Heart left ventricle (tissue), 16 donors: ENCODE measurements at places on chromosomes 11 and 22. TPM values are rescaled to one million over a fixed set of nuclear protein-coding genes. Genes with fewer than 3 reads are reported as not detected.

The CPT1B gene
- total RNA-seq, result 429 TPM

The TTC17 gene
- 32.2 TPM for total RNA-seq

- DNase-seq, result no peak
Measured at GRCh38 chr11:117381481-117382387, 54.1 kb downstream of the CEP164 start.

DNA sequence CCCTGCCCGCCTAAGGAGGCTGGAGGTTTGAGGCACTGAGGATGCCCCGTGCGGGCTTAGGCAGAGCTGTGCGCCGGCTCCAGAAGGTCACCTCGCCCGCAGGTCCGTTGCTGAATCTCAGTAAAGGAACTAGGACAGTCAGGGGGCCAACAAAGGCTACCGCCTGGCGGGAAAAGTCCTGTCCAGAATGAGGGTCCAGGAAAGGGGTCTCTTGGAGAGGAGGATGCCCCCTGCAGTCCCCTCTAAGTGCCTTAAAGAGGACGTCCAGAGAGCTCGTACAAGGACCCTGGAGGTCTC, 548 bp downstream of the PVALB start:
- DNase-seq, result no peak

- no peak for DNase-seq
Measured at GRCh38 chr11:10388574-10388973, 66.5 kb upstream of the AMPD3 start.

The LRP4 gene
- 14.9 TPM for total RNA-seq

The RFPL3 gene
- total RNA-seq, result not detected

The RCOR2 gene
- total RNA-seq, result 5.7 TPM

- no peak for DNase-seq
Measured at GRCh38 chr22:21029486-21030025, 2.8 kb downstream of the SLC7A4 start.

The SYT9 gene
- total RNA-seq, result 0.54 TPM

The LRRC55 gene
- total RNA-seq, result 0.21 TPM

DNA sequence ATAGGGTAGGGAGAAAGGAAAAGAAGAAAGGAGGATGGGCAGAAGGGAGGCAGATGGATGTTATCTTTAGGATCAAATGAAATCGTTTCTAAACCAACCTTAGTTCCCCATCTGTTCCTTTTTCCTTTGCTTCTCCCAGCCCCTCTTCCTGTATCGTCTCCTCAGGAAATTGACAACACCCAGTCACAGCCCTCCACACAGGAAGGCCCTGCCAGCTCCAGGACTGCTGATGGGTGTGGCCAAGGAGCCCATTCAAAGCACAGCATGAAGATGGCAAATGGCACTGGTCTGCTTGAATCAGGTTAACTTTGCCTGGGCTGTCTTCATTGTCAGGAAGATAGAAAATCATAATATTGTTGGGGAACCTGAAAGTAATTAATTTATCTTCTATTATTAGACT, 164.8 kb downstream of the C11orf87 start:
- no peak for DNase-seq

DNA sequence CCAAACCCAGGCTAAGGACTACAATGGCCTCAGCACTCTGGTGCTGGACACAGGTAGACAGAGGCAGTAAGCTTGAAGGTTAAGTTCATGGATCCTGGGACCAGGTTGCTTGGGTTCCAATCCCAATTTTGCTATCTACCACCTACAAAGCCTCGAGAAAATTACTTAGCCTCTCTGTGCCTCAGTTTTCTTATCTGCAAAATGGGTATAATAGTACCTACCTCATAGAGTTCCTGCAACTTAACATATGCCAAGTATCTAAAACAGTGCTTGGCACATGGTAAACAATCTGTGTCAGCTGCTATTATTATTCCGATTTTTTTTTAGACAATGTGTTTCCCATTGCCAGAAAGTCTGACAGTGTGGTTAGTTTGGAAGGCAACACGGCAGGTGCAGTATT, 37.5 kb downstream of the SYN3 start:
- DNase-seq, result no peak

DNA sequence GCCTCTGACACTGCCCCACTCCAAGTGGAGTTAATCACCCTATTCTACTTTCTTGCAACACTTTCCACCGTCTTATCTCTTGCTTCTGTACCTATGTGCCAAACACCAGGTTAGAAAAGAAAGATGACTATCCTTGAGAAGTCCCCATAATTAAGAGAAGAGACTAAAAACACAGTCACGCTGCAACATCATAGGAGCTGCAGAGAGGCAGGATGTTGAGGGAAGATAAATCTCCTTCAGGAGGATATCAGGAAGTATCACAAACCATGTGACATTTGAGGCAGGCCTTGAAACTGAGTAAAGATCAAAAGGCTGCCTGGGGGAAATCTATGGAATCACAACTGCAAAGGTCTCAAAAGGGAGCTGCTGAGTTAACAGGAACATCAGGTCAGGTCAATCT, 24.8 kb downstream of the GAB2 start:
- DNase-seq, result no peak

The TRMT112 gene
- 91.0 TPM for total RNA-seq

DNA sequence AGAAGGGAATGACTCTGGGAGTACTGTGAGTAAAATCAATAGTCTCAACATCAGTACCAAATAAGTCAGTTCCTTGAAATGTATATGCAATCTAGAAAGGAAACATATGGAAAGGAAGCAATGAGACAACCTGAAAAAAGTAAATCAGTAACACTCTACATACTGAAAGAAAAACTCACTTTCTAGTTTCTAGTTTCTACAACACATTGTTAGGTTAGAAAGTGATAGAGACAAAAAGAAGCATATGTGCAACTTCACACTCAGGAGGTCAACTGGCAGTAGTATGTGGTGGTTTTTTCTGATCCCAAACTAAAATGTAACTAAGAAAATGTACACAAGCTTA, 156.5 kb upstream of the SOX6 start:
- DNase-seq, result no peak

DNA sequence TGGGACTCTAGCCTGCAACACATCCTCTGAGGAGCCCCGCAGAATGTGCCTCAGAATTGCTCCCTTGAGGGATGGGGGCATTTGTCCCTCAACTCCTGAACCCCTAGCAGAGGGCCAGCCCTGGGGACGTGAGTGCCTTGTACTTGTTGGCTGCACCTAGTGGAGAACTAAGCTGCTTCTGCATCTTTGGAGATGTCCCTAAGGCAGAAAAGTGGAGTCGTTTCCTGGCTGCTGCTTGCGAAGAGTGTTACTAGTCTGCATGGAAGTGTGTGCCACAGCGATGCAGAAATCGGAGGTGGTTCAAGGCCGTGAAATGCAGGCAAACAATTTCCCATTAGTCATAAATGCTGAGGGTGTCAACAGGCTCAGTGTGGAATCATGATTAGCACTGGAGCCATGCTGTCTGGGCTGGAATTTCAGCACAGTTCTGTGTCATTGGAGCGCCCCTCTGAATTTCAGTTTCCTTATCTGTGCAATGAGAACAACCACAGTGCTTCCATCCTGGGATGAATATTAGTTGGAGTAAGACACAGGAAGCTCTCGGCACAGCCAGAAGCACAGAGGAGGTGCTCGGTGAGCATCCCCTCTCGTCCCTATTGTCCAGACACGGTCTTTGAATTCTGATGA, 56.5 kb downstream of the MIAT start:
- no peak for DNase-seq

The CCDC116 gene
- total RNA-seq, result 1.3 TPM

The CDHR5 gene
- total RNA-seq, result not detected

DNA sequence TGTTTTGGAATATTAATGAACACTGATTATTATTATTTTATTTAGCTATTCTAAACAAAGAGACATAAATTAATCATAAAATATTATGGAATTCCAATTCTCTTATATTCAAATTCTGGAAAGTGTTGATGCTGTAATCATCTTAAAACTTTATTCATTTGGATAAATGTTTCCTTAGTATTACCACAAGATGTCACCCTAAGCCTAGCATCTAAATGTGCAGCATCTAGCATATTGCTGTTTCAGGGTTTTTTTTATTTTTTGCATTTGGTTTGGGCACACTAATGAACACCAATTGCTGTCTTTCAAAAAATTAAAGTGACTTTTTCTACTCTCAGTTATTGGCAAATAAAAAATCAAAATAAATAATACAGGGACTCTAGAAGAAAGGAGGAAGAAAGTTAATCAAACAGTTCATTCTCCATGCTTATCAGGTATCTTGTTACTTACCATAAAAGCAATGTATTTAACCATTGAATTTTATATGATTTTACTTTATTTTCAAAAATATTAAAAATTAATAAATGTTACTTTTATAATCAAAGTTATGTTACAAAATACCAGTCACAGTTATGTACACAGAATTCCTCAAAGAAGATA, 31.8 kb downstream of the DLG2 start:
- DNase-seq, result no peak

DNA sequence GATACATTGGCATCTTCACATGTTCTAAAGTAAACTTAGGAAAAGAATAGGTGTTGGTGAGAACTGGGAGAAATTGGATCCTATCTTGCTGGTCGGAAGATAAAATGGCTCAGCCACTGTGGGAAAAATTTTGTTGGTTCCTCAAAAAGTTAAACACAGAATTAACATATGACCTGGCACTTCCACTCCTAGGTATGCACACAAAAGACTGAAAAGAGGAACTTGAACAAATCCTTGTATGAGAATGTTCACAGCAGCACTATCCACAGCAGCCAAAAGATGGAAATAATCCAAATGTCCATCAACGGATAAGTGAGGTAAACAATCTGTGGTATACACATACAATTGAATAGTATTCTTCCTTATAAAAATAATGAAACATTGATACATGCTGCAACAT, 4.8 kb upstream of the TPH1 start:
- DNase-seq, result no peak

- peak; percentile 92 for DNase-seq
Measured at GRCh38 chr11:65558002-65558929, at the start of gene LTBP3. LTBP3 (minus strand) TSS chr11:65558359; CDS start chr11:65557959, 400 bp downstream.

DNA sequence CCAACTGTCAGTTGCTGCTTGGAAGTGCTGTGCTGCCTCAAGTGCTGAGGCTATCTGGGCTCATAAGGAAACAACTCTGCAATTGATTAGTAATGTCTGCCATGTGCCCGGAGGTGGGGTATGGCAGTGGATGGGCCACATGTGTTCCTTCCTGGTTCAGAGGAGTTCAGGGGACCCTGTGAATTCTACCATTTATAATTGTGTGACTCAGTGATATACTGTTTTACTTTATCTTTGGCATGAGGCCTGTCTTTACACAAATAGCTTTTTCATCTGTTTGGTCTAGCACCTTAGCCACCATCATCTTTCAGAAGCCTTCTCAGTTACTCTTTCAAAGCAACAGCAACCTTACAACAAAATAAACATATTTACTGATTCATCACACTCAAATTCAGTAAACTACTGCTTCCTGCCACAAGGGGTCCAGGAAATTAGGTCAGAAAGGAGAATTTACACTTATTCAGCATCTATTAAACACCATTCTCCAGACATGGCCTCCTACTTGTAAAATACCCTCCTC, 20.9 kb downstream of the DKK3 start:
- DNase-seq, result no peak

The KCNJ1 gene
- total RNA-seq, result not detected

- DNase-seq, result no peak
Measured at GRCh38 chr22:27199354-27199753, 542.0 kb downstream of the MIAT start.

GRCh38 chr11:79694368-79694767, 253.5 kb upstream of the TENM4 start:
- no peak for DNase-seq

- DNase-seq, result peak; percentile 92
Measured at GRCh38 chr22:24247564-24248344, 2.9 kb upstream of the GGT5 start.

DNA sequence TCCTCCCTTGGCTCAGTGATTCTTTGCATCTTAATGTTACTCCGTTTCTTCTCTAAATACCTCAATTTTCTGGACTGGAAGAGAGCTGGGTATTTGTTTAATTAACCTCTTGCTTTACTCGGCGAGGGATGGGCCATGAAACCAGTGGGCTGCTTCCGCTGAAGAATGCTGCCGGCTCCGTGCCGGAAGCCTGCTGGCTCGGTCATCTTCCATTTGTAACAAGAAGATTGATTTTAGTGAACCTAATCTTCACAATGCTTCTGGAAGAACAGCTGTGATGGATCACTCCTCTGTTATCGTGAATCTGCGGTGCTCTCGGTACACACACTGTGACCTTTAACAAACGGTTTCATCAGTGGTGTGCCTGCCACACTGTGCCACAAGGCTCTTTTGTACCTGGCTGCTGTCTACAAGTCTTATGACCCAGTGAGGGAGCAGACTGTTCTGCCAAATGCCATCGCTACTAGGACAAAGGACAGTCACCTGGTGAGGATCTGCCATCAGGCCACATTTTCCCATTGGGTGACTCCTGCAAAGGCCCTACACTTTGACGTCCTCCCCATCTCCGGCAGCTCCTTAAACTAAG, 25.3 kb upstream of the PARVB start:
- no peak for DNase-seq

DNA sequence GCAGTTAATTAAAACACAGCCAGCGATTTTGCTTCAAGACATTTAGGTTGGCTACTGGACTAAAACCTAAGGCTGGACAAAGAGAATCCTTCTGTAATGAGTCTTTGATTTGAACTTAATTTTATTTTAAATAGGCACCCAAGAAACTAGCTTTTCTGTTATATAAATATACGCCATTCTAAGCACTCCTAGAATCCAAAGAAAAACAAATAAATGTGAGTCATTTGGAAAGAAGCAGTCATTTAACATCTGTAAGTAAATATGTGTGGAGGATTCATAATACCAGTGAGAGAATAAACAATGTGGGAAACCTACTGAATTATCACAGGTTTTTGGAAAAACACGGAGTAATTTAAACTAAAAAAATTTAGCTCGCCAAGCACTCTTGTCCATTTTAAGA, 1.2 kb upstream of the TECTA start:
- no peak for DNase-seq

- DNase-seq, result no peak
Measured at GRCh38 chr11:72513411-72513810, 79.1 kb upstream of the CLPB start.

The OR8A1 gene
- total RNA-seq, result not detected

- no peak for DNase-seq
Measured at GRCh38 chr11:66432597-66432996, 6.1 kb downstream of the MRPL11 start.

The OR51B5 gene
- total RNA-seq, result not detected

DNA sequence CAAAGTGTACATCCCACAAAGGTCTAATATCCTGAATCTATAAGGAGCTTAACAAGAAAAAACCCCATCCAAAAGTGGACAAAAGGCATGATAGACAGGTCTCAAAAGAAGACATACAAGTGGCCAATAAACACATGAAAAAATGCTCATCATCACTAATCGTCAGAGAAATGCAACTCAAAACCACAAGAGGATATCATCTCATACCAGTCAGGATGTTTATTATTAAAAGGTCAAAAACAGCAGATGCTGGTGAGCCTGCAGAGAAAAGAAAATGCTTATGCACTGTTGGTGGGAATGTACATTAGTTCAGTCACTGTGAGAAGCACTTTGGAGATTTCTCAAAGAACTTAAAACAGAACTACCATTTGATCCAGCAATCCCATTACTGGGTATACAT, 12.7 kb downstream of the LGALS12 start:
- no peak for DNase-seq

DNA sequence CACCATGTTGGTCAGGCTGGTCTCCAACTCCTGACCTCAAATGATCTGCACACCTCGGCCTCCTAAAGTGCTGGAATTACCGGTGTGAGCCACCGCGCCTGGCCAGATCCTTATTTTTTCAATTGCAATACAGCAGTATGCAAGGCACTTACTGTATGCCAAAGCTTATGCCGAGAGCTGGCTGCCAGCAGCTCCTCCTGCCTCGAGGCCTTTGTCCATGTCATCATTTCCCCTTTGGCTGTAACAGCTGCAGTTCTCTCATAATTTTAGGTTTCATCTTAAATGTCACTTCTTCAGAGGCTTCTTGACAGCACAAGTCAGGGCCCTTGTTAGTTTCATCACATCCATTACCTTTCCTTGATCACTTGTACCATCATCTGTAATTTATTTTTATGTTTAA, 1.5 kb upstream of the SREBF2 start:
- no peak for DNase-seq
